ENCODE measurements at places on chromosomes 3 and 15.

- no peak for DNase-seq
These were observed 64.5 kb downstream of the CGNL1 start for GRCh38 chr15:57440799-57441198.

GRCh38 chr3:24258727-24259600, 235.7 kb downstream of the THRB start:
- DNase-seq: no peak

DNA sequence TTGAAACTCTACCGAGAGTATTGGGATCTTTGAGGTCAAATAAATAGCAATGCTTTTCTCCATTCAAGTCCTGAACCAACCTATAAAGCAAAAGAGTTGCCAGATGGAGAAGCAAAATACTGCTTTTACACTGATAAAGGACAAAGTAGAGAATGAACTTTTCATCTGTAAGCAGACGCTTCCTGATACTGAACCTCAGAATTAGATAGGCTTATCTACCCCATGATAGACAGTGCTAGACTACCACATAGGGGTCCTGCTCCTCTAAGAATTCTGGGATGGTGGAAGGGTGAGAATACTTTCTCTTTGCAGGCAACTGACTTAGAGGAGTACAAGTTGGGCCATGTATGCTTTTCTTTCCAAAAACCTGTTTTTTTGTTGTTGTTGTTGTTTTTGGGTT, 9.5 kb downstream of the SAXO2 start:
- no peak for DNase-seq

DNA sequence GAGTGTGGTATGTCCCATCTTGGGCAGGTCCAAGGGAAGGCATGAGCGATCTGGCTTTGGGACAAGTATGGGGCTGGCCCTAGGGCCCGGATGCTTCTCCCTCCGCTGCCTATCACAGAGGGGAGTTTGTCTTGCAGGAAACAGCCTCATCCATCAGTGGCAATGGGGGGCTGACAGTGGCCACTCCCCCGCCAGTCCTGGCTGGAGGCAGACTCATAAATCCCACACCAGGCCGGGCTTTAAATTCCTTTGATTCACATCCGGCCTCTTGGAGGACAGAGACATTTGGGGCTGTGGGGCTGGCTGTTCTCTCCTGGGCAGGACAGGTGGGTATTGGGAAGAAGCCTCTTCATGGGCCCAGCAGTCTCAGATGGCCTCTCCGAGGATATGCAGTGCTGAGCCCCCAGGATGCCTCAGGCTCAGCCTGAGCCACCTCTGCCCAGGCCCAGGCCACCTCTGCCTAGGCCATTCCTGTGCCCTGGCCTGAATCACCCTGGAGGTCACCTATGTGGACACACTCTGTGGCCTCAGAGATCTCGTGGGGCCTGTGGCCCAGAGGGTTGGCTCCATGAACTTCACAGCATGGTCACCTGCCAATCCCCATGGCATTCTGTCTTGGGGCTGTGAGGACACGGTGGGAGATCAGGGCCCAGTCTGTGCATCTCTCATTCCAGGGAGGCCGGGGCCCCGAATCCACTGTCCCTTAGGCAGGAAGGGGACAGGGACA, 84.2 kb upstream of the GOLGA6L4 start:
- DNase-seq: no peak

DNA sequence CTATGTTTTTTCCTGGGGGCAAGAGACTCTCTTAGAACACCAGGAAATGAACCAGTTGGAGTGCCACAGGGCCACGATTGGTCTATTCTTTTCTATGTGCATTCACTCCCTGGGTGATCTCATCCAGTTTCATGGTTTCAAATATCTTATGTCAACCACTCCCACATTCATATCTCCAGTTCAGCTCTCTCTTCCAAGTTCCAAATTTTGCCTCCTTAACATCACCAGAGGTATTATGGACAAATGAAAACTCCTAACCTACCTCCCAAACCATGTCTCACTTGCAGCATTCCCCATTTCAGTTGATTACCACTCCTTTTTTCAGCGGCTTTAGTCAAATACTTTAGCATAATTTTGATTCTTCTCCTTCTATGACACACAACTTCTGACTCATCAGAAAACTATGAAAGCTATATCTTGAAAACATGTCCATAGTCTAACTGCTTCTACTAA, 203.1 kb upstream of the SEMA6D start:
- DNase-seq: no peak

DNA sequence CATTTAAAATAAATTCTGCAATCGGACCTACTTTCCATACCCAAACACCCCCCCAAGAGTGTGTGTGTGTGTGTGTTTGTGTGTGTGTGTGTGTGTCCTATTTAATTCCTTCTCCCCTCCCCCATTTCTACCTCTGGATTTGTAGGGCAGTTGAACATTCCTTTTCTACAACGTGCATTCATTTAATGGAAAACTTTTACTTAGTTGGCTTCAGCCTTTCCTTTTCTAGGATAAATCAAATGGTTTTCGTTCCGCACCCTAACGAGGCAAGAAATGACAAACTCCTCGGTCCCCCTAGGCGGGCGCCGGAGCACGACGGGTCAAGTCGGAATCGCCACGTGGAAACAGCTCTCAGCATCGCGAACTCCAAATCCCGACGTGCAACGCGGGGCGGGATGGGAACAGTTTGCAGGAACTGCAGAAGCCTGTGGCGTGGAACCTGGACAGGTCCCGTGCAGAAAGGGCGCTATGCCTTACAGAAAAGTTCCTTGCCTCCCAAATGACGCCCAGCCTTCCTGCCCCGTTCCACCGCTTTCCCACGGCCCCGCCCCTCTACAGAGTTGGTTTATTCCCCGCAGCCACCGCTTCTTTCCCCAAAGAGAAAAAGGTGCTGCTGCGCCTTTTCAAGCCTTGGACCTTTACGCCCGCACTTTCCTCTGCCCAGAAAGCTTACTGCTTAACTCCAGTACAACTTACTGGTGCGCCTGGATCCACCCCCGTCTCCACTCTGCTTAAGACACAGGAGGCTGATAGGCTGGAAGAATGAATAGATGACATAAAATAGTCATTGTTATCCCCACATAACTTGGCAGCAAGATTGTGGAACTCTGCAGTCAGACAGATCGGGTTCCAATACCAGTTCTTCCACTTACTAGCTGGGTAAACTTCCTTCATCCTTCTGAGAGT, 1.1 kb upstream of the EIF2B5 start:
- no peak for DNase-seq

- DNase-seq: no peak
These were observed 52.2 kb downstream of the ROPN1B start for GRCh38 chr3:126021224-126021623.

DNA sequence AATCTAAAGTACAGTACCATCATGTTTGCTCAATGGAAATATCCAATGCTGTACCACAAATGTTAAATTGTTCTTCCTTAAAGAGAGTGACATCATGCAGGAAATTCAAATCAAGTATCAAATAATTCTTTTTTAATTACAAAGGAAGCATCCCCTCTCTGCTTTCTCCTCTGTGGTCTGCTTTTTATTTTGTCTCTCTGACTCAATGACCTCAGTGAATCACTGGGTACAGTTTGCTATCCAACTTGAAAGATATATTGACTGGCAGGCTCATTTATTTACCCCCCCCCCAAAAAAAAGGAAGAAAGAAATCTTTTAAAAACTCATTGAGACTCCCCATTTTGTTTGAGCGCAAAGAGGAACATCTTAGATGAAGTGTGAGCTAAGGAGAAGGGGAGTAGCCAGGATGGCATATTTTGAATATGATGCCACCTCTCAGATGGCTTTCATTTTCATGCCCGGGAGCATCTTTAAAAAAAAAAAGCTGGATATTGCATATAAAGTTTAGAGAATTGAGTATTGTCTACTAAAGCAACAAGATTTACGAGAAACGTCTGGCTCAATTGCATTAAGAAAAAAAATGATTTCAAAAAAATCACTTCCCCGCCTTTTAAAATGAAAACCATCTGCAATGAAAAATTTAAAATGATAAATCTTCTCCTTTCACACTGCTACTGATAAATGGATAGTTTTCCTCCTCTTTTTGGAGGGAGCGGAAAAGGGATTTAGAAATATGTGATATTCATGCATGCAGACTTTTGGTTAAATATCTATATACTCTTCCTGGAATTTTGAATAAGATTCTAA, 307.1 kb upstream of the DPH6 start:
- DNase-seq: no peak

- no peak for DNase-seq
These were observed 73.9 kb downstream of the PRICKLE2 start for GRCh38 chr3:64151342-64151871.

DNA sequence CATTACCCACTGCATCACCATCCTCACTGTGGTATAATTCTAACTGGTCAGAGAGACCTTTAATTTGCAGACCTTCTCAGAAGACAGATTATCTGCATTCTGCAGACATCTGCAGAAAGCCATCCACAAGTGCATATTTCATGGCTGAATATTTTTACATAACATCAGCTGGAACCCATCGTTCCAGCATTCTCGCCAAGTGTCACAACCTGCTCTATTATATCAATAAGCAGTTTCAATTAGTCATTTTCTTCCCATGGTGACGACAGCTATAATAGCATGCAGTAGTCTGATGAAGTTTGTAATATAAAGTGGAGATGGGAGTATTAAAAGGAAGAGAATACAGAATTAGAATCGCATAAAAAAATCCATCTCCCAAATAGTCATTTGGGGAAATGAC, 334.7 kb downstream of the FHIT start:
- no peak for DNase-seq

- no peak for DNase-seq
These were observed 18.6 kb upstream of the SYNM start for GRCh38 chr15:99086327-99086667.

GRCh38 chr3:23739536-23739935, 66.2 kb upstream of the UBE2E1 start:
- no peak for DNase-seq

- DNase-seq: no peak
These were observed 68.9 kb upstream of the MNS1 start for GRCh38 chr15:56533731-56534403.

GRCh38 chr3:121584418-121584817, 8.8 kb upstream of the FBXO40 start:
- no peak for DNase-seq

DNA sequence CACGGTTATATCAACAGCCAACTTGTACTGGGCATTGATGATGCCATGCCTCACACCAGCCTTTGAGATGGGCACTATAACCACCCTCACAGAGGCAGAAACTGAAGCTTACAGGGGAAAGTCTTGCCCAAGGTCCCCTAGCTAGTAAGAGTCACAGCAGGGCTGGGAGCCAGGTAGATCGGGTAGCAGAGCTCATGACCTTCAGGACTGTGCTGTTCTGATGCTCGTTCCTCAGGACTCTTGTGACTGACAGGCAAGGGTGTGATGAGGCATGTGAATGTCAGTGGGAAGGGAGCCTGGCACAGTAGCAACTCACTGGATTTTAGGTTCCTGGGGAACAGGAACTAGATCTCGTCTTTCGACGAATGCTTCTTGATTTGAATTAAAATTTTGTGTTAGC, 65.7 kb downstream of the RLBP1 start:
- no peak for DNase-seq

DNA sequence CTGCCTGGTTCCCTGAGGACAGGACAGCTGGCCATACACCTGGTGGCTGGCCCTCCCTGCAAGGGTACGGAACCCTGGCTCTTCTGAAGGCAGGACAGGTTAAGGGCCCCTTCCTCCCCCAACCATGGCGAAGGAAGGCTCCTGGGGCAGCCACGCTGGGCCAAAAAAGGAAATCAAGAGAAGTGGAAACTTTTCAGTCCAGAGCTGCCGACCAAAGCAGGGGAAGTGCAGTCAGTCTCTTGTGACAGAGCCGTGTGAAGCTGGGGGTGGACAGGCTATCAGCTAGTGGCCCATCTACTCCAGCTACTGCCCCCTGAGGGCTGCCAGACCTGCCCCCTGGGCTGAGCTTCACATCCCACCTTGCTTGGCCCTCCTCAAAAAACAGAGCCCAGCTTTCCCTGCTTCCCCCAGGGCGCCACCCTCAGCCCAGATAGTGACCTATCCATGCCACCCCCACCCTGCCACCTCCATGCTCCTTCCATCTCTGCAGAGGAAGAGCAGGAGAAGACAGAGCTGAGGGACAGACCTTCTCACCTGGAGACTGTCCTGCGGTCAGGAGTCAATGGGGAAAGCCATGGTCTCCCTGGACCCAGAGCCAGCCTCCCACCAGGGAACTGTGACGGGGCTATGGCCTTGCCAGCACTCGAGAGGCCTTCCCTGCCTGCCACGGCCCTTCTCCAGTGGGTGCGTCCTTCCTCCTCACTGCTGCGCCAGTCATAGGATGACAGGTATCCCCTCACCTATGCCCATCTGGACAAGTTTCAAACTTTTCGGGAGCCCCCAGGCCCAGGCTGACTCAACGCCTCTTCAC, 4.6 kb downstream of the SEMA7A start:
- DNase-seq: no peak

DNA sequence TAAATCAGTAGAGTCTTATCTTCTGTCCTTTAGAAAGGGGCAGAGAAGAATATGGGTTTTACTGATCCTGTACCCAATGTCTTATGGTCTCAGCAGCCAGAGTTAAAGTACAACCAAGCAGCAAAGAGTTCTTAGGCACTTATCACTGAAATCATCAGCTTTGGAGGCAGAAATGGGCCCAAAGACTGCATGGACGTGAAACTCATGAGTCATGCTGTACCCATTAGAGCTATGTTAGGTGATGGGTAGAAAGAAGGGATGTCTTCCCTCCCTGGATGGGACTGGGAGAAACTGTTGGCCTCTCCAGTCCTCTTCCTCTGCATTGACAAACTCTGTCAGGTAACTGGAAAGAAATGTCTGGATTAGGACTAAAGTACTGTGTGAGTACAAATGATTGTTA, 63.4 kb downstream of the EOMES start:
- no peak for DNase-seq

DNA sequence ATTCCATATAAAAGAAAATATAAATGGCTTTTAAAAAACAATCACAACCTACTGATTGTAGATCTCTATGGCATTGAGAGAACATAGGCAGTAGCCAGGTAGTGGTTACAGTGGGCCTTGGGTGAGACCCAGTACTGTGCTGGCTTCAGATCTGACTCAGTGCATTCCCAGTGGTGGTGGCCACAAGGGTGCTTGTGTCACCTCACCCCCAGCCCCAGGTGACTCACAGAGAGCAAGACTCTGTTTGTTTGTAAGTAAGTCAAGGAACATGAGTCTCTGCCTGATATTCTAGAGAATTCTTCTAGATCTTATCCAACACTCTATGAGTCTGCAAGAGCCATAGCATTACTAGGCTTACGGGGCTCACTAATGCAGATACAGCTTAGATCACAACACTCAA, 118.8 kb upstream of the AZI2 start:
- DNase-seq: no peak

GRCh38 chr3:177724020-177724638, 526.8 kb upstream of the TBL1XR1 start:
- DNase-seq: no peak

GRCh38 chr3:114376516-114377185, 82.8 kb downstream of the TIGIT start:
- no peak for DNase-seq

- DNase-seq: no peak
These were observed 485.2 kb downstream of the ROBO2 start for GRCh38 chr3:77524946-77525682.
